Activated CD4-positive, alpha-beta memory T cell treated with anti-CD3 and anti-CD28 coated beads, Interleukin-2, amount 10 ng/mL, durations not matched to agents 7 days and 5 days (primary cell): ENCODE measurements at places on chromosomes 7 and 10. TPM values are rescaled to one million over a fixed set of nuclear protein-coding genes. Genes with fewer than 3 reads are reported as not detected.
A peak's percentile ranks its signal among the peaks of the same experiment; 100 is the strongest.

The GSDME gene
- total RNA-seq, result 1.7 TPM

DNA sequence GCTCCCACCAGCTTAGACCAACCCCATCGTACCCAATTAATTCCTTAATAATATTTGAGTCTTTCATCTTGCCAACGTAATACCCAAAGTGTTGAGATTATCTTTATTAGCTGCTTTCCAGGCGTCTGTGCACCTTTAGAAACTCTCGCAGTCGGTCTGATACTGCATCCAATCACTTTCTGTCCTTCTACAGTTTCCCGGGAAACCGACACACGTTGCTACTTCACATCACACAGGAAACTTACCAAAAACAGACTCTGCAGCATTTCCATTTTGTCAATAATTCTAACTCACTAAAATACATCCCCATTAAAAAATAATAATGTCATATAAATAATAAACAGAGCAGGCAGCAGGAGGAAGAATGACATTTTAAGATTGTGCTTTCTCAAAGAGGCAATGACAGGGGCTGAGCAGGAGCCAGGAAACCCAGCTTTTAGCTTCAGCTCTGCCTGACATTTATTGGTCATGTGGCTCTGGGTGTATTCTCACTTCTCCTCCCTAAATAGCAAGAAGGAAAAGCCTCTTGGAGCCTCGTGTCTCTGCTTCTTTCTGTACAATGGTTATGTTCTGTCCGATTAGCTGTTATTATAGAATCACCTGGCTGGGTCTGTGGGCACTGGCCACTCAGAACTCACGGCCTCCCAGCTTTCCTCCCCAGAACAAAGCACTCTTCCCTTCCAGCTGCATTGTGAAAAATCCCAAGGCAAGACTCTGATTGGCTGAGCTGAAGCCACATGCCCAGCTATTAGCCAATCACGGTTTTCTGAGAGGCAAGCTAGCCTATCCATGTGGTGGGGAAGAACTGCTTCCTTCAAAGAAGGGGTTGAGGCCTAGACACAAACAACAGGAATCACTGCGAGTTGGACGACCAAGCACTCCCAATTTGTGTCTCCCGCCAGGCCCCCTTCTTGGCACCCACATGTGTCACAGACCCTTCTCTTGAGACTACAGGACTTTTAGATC, 424.7 kb upstream of the FOXK1 start:
- no peaks in the 10 kb centered on the region for H3K27me3 ChIP-seq
- no peaks in the 10 kb centered on the region for H3K36me3 ChIP-seq
- H3K4me3 ChIP-seq, result no peak overlapping the region
- no peak overlapping the region for H3K27ac ChIP-seq
- no peaks in the 10 kb centered on the region for H3K4me1 ChIP-seq

DNA sequence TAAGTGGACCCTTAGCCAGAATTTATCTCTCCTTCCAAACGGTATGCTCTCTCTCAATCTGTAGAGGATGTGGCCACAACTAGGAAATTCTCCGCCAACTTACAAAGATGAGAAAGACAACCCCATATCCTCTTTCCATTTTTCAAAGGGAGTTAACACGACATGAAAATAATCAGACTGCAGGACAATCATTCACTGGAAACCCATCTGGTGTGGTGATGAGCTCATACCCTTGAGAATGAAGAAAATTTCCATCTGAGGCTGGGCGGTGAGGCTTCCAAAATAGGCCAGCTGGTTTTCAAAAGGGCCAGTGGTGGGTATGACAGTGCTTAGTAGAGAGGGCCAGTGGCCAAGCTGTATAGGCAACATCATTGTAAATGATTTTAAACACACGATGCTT, 369.6 kb downstream of the FRMD4A start:
- no peaks in the 10 kb centered on the region for H3K4me1 ChIP-seq
- DNase-seq, result no peak
- no peak overlapping the region for H3K27ac ChIP-seq

GRCh38 chr10:28354511-28354910, 51.6 kb upstream of the MPP7 start:
- H3K36me3 ChIP-seq, result no peaks in the 10 kb centered on the region
- no peak overlapping the region for H3K4me3 ChIP-seq
- no peaks in the 10 kb centered on the region for H3K4me1 ChIP-seq
- H3K27ac ChIP-seq, result no peak overlapping the region
- no peak for DNase-seq
- H3K27me3 ChIP-seq, result peaks cover 3% of the 10 kb centered on the region

The CCDC7 gene
- total RNA-seq, result 12.7 TPM

The FAM185A gene
- 7.2 TPM for total RNA-seq

The HOXA4 gene
- total RNA-seq, result not detected

- no peak overlapping the region for H3K4me3 ChIP-seq
- no peaks in the 10 kb centered on the region for H3K36me3 ChIP-seq
- H3K27ac ChIP-seq, result no peak overlapping the region
- peaks cover 54% of the 10 kb centered on the region for H3K27me3 ChIP-seq
Measured at GRCh38 chr10:23173214-23174073, 18.7 kb upstream of the PTF1A start.

DNA sequence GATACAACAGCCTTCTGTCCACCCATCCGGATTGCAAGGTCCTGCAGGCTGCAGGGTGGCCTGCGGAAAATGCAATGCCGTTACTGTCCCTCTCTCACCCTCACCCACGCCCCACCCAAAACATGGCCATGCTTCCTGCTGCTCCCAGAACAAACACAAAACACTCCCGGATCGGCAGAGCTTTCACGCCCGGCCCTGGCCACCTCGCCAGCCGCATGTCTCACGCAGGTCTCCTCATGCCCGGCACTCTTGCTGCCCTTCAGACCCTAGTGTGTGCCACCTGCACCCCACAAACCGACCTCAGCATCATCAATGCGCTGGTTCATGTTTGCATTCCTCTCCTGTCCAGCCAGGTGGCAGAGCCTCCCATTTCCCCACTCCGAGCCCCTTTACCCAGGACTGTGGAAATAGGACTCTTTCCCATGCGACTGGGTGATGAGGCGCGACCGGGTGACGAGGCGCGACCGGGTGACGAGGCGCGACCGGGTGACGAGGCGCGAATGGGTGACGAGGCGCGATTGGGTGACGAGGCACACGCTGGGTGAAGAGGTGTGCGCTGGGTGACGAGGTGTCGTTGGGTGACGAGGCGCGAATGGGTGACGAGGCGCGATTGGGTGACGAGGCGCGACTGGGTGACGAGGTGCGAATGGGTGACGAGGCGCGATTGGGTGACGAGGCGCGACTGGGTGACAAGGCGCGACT, 8.9 kb upstream of the NOM1 start:
- H3K36me3 ChIP-seq, result peaks cover 13% of the 10 kb centered on the region
- DNase-seq, result no peak
- H3K27ac ChIP-seq, result no peak overlapping the region
- H3K27me3 ChIP-seq, result peaks cover 39% of the 10 kb centered on the region
- no peak overlapping the region for H3K4me3 ChIP-seq

GRCh38 chr10:112271982-112272381, 11.2 kb upstream of the TECTB start:
- no peak overlapping the region for H3K4me3 ChIP-seq
- no peak for DNase-seq
- H3K36me3 ChIP-seq, result no peaks in the 10 kb centered on the region
- H3K27me3 ChIP-seq, result peaks cover 4% of the 10 kb centered on the region
- H3K4me1 ChIP-seq, result no peaks in the 10 kb centered on the region

- no peaks in the 10 kb centered on the region for H3K4me1 ChIP-seq
- DNase-seq, result no peak
- no peak overlapping the region for H3K27ac ChIP-seq
Measured at GRCh38 chr7:4472728-4473127, 209.4 kb upstream of the FOXK1 start.

The SYNPO2L gene
- total RNA-seq, result not detected

GRCh38 chr7:2996141-2996540, 47.5 kb downstream of the CARD11 start:
- H3K4me3 ChIP-seq, result no peak overlapping the region
- H3K27me3 ChIP-seq, result no peaks in the 10 kb centered on the region
- no peak for DNase-seq

DNA sequence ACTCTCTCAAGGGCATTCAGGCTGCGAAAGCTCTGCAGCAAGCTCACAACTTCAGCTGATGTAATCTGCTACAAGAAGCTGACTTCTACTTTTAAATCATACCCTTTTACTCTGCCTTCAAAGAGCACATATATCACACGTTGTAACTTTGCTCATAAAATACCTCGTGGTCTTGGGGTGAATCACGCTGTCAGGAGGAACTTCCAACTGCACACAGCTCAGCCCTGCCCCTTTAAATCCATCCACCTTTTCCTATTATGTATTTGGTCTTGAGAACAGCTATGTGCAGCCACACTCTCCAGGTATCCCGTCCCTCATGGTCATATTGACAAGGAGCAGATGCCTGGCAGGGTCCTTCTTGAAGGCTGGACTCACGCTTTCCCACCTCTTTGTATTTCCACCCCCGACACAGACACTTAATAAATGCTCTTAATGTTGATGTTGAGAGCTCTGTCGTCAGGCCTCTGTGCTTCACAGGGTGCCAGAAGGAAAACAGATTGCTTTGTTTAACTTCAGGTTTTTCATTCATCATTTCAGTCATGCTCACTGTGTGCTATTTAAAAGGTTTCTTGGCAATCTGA, 47.6 kb downstream of the ICA1 start:
- H3K27me3 ChIP-seq, result no peaks in the 10 kb centered on the region
- no peak overlapping the region for H3K4me3 ChIP-seq
- H3K27ac ChIP-seq, result no peak overlapping the region
- DNase-seq, result no peak
- peaks cover 6% of the 10 kb centered on the region for H3K4me1 ChIP-seq

The DLX6 gene
- total RNA-seq, result not detected

- peak; percentile 41 for DNase-seq
- H3K27me3 ChIP-seq, result no peaks in the 10 kb centered on the region
- no peak overlapping the region for H3K4me3 ChIP-seq
- peaks cover 9% of the 10 kb centered on the region for H3K4me1 ChIP-seq
Measured at GRCh38 chr7:133290676-133291333, 37.9 kb downstream of the EXOC4 start.

GRCh38 chr7:113289140-113289740, 170.9 kb upstream of the SMIM30 start:
- H3K4me1 ChIP-seq, result no peaks in the 10 kb centered on the region
- no peak for DNase-seq
- H3K27ac ChIP-seq, result no peak overlapping the region
- peaks cover 6% of the 10 kb centered on the region for H3K27me3 ChIP-seq
- no peak overlapping the region for H3K4me3 ChIP-seq

The AOC1 gene
- total RNA-seq, result not detected

The CCL24 gene
- not detected for total RNA-seq

- H3K27me3 ChIP-seq, result no peaks in the 10 kb centered on the region
- peaks cover 45% of the 10 kb centered on the region for H3K4me1 ChIP-seq
- no peak overlapping the region for H3K27ac ChIP-seq
- H3K36me3 ChIP-seq, result peaks cover 50% of the 10 kb centered on the region
- DNase-seq, result no peak
Measured at GRCh38 chr7:43619213-43620012, 36.5 kb downstream of the STK17A start.

GRCh38 chr7:107170051-107170915, 1.5 kb downstream of the HBP1 start:
- no peak for DNase-seq
- H3K4me3 ChIP-seq, result peak overlapping the region; percentile 90
- peaks cover 47% of the 10 kb centered on the region for H3K4me1 ChIP-seq
- H3K27me3 ChIP-seq, result peaks cover 2% of the 10 kb centered on the region

DNA sequence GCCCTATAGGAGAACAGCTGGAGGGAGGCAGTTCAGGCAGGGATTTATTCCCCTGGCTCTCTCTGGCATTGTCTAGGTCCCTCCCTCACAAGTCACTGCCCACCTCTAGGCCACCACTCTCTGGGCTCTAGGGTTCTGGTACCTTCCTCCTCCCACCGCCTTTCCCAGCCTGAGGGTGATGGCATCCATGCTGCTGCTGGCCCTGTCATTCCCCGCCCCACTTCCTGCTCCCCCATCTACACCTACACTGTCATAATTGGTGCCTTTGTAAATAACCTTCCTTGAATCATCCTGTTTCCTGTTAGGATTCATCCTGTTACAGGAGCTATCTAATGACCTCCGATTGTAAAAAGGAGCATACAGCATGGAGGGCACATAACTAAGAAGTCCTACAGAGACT, 303.3 kb upstream of the COBL start:
- no peak overlapping the region for H3K27ac ChIP-seq
- no peaks in the 10 kb centered on the region for H3K27me3 ChIP-seq
- H3K4me1 ChIP-seq, result no peaks in the 10 kb centered on the region

- no peaks in the 10 kb centered on the region for H3K36me3 ChIP-seq
- H3K4me3 ChIP-seq, result no peak overlapping the region
- no peak overlapping the region for H3K27ac ChIP-seq
- DNase-seq, result no peak
- no peaks in the 10 kb centered on the region for H3K27me3 ChIP-seq
Measured at GRCh38 chr10:25157650-25158049, 17.2 kb upstream of the GPR158 start.

DNA sequence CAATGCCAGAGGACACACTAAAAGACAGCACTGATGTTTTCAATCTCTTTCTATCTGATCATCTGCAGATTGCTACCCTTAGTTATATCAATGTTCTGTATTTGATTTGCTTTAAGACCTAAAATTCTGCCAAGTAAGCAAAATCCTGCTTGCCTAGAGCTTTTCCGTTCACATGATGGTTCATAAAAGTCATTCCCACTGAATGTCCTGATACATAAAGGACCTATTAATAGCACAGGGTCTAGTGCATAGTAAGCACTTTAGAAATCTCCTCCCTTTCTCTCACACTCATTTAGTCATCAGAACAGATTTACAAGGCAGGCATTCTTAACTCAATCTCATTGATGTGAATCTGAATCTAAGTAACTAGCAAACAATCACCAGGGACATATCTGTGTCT, 68.8 kb downstream of the PCGF5 start:
- no peaks in the 10 kb centered on the region for H3K4me1 ChIP-seq
- no peak overlapping the region for H3K4me3 ChIP-seq
- peaks cover 1% of the 10 kb centered on the region for H3K27me3 ChIP-seq
- DNase-seq, result no peak
- H3K27ac ChIP-seq, result no peak overlapping the region

The SPDYE6 gene
- total RNA-seq, result not detected
